ENCODE measurements at places on chromosomes 4 and X. TPM values are rescaled to one million over a fixed set of nuclear protein-coding genes. Genes with fewer than 3 reads are reported as not detected.

The RASGEF1B gene
- total RNA-seq, result 6.0 TPM

The TMEM154 gene
- 0.66 TPM for total RNA-seq

The CLDN2 gene
- 0.09 TPM for total RNA-seq

The AMBN gene
- not detected for total RNA-seq

The DIPK2B gene
- total RNA-seq, result 14.4 TPM

The RNF150 gene
- total RNA-seq, result 37.6 TPM

GRCh38 chr4:104345598-104346242 is 149.0 kb downstream of the CXXC4 start:
- no peak overlapping the region for H3K27ac ChIP-seq
- no peaks in the 10 kb centered on the region for H3K27me3 ChIP-seq

GRCh38 chr4:134202166-134202956 is 772 bp upstream of the PABPC4L start:
- DNase-seq, result no peak
- peaks cover 14% of the 10 kb centered on the region for H3K4me1 ChIP-seq
- H3K4me3 ChIP-seq, result peak overlapping the region; percentile 64
- no peaks in the 10 kb centered on the region for H3K27me3 ChIP-seq
- peaks cover 6% of the 10 kb centered on the region for H3K36me3 ChIP-seq

- no peaks in the 10 kb centered on the region for H3K36me3 ChIP-seq
- H3K4me3 ChIP-seq, result no peak overlapping the region
- no peak overlapping the region for H3K27ac ChIP-seq
- no peaks in the 10 kb centered on the region for H3K27me3 ChIP-seq
These were observed 220.2 kb upstream of the UGT8 start for GRCh38 chr4:114378305-114378903.

DNA sequence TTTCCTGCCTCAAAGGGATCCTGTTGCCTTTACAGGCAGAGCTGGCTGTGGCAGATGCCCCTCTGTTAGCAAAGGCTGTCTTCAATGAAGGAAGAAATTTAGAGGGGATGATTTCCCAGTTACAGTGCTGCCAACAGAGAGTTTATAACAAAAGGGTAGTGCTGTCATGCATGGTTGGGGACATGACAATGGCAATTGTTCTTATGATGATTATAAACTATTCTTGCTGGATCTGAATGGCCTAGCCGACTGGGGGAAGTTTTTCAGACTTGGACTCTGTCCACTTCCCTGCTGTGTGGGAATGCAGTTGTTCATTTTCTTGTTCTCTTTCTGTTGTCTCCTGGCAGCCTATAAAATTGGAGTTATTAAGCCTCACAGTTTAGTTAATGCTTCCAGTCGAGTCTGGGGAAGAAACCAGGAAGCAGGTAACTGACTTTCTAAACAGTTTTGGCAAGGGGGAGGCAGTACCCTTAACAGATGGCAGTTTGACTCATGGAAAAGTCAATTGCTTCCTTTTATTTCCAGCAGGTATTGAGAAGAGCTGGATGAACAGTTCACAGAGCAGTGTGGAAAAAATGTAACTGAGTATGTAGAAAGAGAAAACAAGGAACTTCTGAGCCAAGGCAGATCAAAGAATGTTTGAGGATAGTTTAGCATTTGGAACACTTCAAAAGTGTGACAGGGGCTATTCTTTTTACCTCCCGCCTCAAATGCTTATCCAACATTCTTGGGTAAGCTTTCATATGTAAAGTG is 582.6 kb downstream of the RAPGEF2 start:
- no peak overlapping the region for H3K27ac ChIP-seq
- no peaks in the 10 kb centered on the region for H3K27me3 ChIP-seq
- no peaks in the 10 kb centered on the region for H3K4me1 ChIP-seq
- DNase-seq, result peak; percentile 32
- no peak overlapping the region for H3K4me3 ChIP-seq

GRCh38 chrX:63746715-63747114 is 38.3 kb downstream of the ARHGEF9 start:
- H3K27ac ChIP-seq, result no peak overlapping the region
- H3K36me3 ChIP-seq, result no peaks in the 10 kb centered on the region
- H3K4me1 ChIP-seq, result peaks cover 18% of the 10 kb centered on the region
- no peak overlapping the region for H3K4me3 ChIP-seq

GRCh38 chr4:75995727-75996126 is 5.0 kb upstream of the SDAD1 start:
- H3K27me3 ChIP-seq, result no peaks in the 10 kb centered on the region
- peak; percentile 70 for DNase-seq
- no peak overlapping the region for H3K27ac ChIP-seq
- no peak overlapping the region for H3K4me3 ChIP-seq

- H3K27ac ChIP-seq, result no peak overlapping the region
- no peaks in the 10 kb centered on the region for H3K36me3 ChIP-seq
- H3K4me3 ChIP-seq, result no peak overlapping the region
- no peaks in the 10 kb centered on the region for H3K27me3 ChIP-seq
- DNase-seq, result no peak
These were observed 102.7 kb downstream of the HS3ST1 start for GRCh38 chr4:11326021-11326420.

DNA sequence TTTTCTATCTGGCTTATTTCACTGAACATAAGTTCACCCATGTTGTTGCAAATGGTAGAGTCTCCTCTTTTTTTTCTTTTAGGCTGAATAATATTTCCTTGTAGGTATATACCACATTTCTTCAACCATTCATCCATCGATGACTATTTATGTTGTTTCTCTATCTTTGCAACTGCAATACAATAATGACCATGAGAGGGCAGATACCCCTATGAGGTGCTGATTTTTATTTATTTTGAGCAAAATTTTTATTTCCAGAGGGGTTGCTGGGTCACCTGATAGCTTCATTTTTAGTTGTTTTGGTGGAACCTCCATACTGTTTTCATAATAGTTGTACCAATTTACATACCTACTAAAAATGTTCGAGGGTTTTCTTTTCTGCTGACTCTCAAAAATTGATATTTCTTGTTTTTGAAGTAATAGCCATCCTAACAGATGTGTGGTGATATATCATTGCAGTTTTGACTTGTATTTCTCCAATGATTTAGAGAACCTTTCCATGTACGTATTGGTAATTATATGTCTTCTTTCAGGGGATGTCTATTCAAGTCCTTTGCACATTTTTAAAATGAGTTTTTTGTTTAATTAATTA is 1697.0 kb downstream of the PCDH7 start:
- no peaks in the 10 kb centered on the region for H3K27me3 ChIP-seq
- H3K4me1 ChIP-seq, result no peaks in the 10 kb centered on the region
- no peaks in the 10 kb centered on the region for H3K36me3 ChIP-seq
- no peak overlapping the region for H3K4me3 ChIP-seq
- no peak for DNase-seq

DNA sequence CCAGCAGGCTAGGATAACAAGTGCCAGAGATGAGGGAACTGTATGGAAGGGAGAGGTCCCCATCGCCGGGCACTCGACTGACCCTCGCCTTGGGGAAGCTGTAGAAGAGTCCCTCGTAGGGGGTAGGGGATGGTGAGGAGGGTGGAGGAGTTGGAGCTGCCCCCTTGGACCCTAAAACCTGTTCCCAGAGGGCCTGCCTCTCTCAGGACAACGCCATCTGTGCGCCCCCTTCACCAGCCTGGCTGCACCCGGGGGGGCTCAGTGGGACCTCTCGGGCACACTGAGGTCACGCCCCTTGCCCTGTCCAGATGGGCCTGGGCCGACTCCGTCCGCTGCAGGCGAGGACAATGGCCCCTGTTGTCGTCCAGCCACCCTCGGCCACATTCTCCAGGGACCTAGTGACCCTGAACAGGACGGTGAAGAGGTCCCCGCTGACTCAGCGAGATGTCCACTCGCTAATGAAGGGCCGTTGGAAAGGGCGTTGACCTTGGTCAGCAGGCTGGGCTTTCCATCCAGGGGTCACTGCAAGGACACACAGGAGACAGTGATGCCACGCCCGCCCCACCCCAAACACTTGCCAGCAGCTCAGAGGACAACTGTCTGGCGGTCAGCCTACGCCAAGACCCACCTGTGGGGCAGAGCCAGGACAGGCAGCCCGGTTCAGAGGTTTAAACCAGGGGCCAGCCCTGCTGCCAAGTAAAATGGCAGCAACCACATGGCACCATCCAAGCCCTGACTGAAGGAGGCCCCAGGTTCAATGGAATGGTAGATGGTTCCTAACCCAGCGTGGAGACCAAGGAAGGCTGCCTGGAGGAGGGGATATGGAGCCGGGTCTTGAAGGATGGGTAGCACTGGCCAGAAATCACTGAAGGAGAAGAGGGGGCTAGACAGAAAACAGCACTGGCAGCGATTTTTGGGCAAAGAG is 51.2 kb downstream of the HMX1 start:
- H3K27ac ChIP-seq, result no peak overlapping the region
- no peaks in the 10 kb centered on the region for H3K4me1 ChIP-seq
- no peak for DNase-seq

DNA sequence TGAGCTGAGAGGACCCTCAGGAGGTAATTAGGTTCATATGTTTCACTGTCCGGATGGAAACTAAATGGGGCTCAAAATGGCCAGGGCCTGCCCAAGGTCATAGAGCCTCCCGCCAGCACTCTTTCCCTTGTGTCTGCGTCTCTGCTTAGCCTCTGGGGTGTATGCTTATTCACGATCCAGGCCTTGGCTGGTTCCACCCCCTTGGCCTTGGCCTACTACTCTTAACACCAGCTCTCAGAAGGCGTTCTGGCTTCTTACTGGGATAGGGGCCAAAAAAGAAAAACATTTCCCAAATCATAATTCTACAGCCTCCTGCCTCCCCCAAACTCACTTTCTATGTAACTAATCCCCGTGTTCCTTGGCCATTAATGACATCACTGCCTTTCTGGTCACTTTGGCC is 68.8 kb downstream of the RTL5 start:
- peak; percentile 72 for DNase-seq
- H3K36me3 ChIP-seq, result no peaks in the 10 kb centered on the region
- peaks cover 43% of the 10 kb centered on the region for H3K27me3 ChIP-seq

DNA sequence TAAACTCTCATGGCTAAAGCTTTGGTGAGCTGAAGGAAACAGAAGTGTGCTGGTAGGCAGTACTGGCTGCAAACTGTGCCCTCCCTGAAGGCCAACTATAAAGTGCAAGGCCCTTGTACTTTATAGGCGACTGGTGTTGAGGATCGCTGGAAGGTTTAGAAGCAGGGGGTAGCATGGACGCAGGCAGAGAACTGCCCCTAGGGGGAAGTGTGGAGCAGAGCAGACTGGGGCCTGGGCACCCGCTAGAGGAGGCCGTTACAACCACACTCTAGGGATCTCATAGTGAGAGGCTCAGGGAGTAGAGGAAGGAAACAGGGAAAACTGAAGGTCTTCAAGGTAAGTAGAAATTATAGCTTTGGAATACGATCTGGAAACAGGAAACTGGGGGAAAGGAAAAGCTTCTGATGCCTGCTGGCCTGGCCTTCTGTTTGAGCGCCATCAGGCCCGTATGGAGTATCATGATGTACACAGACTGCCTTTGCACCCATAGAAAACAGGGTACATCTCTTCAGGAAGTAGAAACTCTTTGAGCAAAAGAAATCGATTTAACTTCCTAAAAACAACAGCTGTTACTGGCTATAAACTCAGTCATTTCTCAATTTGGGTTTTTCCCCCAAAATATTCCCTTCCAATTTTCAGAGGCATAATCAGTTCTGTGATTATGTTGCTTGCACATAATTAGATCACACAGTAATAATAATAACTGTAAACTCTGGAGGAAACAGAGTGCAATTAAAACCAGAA is 23.9 kb upstream of the TMSB4X start:
- H3K4me1 ChIP-seq, result peaks cover 24% of the 10 kb centered on the region
- DNase-seq, result peak; percentile 41
- H3K36me3 ChIP-seq, result no peaks in the 10 kb centered on the region
- peaks cover 32% of the 10 kb centered on the region for H3K27me3 ChIP-seq
- H3K27ac ChIP-seq, result peak overlapping the region; percentile 86
- no peak overlapping the region for H3K4me3 ChIP-seq

GRCh38 chr4:47819178-47819577 is 18.7 kb downstream of the CORIN start:
- H3K4me1 ChIP-seq, result peaks cover 2% of the 10 kb centered on the region
- no peaks in the 10 kb centered on the region for H3K36me3 ChIP-seq
- DNase-seq, result peak; percentile 29
- no peaks in the 10 kb centered on the region for H3K27me3 ChIP-seq
- no peak overlapping the region for H3K27ac ChIP-seq

GRCh38 chr4:40283413-40283812 is 51.7 kb upstream of the CHRNA9 start:
- no peak overlapping the region for H3K27ac ChIP-seq
- H3K36me3 ChIP-seq, result no peaks in the 10 kb centered on the region
- no peak for DNase-seq
- no peak overlapping the region for H3K4me3 ChIP-seq
- no peaks in the 10 kb centered on the region for H3K4me1 ChIP-seq
- H3K27me3 ChIP-seq, result no peaks in the 10 kb centered on the region

GRCh38 chr4:109861916-109862511 is 14.1 kb downstream of the LRIT3 start:
- H3K4me3 ChIP-seq, result no peak overlapping the region
- no peaks in the 10 kb centered on the region for H3K36me3 ChIP-seq
- H3K27ac ChIP-seq, result no peak overlapping the region
- H3K27me3 ChIP-seq, result no peaks in the 10 kb centered on the region
- no peak for DNase-seq
- no peaks in the 10 kb centered on the region for H3K4me1 ChIP-seq

DNA sequence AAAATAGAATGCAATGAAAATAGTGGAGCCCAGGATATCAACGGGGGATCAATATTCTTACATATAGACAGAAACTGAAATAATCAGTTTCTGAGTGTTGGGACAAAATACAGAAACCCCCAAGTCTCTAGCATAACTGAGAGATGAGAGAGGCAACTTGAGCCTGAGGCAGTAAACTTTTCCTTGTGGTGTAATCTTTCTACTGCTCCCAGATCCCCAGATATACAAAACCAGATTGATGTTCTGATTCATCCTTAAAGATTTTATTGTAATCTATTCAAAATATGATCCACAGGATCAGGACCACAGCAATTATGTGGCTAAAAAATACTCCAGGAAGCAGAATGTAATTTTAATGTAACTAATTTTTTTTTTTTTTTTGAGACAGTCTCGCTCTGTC is 2282.6 kb downstream of the ARAP2 start:
- H3K27me3 ChIP-seq, result no peaks in the 10 kb centered on the region
- H3K27ac ChIP-seq, result no peak overlapping the region
- H3K4me3 ChIP-seq, result no peak overlapping the region
- no peaks in the 10 kb centered on the region for H3K36me3 ChIP-seq

DNA sequence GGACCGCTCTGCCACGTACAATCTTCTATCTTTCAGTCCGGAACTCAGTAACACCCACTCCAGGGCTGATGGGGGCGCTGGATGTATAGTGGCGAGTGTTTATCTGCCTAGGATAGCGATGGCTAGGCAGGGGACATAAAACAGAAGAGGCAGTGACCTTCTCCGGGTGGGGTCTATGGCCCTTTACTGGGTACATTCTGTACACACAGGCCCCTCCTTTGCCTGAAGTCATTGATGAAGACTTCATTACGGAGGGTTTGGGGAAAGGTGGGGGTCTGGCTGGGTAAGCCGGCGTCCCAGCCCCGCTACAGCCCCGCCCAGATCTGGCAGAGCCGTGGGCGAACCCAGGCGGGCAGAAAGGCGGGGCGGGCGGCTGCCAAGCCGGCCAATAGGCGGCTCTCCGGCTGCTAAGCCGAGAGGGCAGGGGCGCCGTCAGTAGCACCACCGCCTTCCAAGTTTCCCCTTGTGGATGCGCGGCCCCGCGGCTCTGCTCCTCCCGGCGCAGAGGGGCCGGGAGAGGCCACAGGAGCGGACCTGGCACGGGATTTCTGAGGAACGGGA is at the start of gene CHST7:
Gene CHST7, plus strand, starts transcription at position 435 of the 561 bp plus-strand sequence. CDS start 167 bp downstream, outside the sequence.
- H3K27me3 ChIP-seq, result peaks cover 40% of the 10 kb centered on the region
- DNase-seq, result peak; percentile 67
- peaks cover 6% of the 10 kb centered on the region for H3K4me1 ChIP-seq
- H3K36me3 ChIP-seq, result no peaks in the 10 kb centered on the region
- H3K4me3 ChIP-seq, result peak within 1 kb of the TSS; percentile 50

- DNase-seq, result no peak
- no peaks in the 10 kb centered on the region for H3K4me1 ChIP-seq
- H3K4me3 ChIP-seq, result no peak overlapping the region
- H3K27me3 ChIP-seq, result no peaks in the 10 kb centered on the region
- H3K27ac ChIP-seq, result no peak overlapping the region
These were observed 774.0 kb upstream of the POU3F4 start for GRCh38 chrX:82734140-82734539.
